Activated CD4-positive, alpha-beta memory T cell treated with anti-CD3 and anti-CD28 coated beads, Interleukin-2, amount 10 ng/mL, durations not matched to agents 7 days and 5 days (primary cell): ENCODE measurements at places on chromosomes 16 and 17.
A peak's percentile ranks its signal among the peaks of the same experiment; 100 is the strongest.

DNA sequence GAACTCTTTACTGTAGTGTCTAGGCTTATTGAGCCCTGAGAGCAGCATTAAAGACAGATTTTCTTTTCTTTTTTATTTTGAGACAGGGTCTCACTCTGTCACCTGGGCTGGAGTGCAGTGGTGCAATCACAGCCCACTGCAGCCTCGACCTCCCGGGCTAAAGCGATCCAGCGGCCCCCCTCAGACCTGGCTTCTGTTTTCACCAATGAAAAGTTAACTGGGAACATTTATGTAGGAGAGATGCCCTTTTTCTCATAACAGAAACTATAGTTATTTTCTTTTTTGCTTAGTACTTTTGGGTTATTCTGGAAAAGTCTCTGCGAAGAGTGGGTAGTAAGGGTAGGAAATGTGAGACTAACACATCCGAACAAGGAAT is 1.5 kb downstream of the MAP1LC3B start:
- DNase-seq = no peak

DNA sequence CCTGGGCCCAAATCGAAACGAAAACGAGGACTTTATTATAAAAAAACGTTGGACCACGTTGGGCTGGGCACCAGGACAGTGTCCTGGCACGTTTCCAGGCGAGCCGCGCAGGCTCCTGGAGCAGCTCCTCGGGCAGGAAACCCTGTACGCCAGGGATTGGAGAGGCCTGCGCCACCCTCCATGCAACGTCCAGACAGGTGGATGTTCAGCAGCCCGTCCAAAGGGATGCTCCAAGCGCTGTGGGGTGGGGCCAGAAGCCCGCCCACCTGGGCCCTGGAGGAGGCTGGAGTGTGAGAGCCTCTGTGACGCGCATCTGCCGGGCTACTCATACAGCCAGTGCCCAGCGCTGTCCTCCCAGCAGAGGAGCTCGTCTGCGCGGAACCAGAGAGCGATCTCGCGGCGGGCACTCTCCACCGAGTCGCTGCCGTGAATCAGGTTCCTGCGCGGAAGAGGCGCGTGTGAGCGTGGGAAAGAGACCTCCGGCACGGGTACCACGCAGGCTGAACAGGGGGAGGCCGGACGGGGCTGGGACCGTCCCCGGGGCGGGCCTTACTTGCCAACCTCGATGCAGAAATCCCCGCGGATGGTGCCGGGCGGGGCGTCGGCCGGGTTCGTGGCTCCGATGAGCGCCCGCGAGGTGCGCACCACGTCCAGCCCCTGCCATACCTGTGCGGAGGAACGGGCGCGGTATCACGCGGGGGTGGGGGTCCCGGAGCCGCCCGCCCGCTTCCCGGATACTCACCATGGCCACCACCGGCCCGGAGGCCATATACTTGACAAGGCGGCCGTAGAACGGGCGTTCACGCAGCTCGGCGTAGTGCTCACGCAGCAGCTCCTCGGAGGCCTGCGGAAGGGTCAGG is 785 bp downstream of the NME3 start:
- DNase-seq = peak; percentile 42

- DNase-seq = no peak
Measured at GRCh38 chr17:75941442-75941819, 589 bp upstream of the FBF1 start.

- peak; percentile 94 for DNase-seq
Measured at GRCh38 chr17:82273327-82274133, at the start of gene CSNK1D. Gene CSNK1D, minus strand, starts transcription at chr17:82273700. Its CDS starts 319 bp downstream, at chr17:82273381.

DNA sequence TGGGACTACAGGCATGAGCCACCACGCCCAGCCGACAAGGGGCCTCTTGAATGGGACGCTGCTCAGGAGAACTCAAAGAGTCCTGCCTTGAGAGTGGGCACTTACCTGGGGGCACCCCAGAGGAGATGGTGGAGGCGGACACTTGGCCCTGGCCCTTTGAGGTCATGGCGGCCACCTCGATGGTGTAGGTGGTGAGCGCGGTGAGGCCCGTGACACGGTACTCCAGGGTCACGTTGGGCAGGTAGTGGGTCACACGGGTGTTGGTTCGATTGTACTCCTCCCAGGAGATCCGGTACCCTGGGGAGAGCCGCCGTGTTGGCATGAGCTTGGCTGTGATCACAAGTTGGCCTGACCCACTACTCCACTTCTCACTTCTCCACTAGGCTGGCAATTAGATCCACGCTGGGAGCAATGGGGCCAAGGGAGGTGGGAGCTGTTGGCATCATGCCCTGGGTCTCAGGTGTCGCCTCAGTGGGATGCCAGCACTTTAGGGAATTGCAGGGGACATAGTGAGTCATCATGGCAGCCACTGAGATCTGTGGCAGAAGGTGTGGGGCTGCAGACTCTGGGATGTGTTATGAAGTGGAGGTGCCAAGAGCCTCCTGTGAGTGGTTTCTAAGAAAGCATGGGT is 89.2 kb upstream of the CDC42EP4 start:
- no peak for DNase-seq

DNA sequence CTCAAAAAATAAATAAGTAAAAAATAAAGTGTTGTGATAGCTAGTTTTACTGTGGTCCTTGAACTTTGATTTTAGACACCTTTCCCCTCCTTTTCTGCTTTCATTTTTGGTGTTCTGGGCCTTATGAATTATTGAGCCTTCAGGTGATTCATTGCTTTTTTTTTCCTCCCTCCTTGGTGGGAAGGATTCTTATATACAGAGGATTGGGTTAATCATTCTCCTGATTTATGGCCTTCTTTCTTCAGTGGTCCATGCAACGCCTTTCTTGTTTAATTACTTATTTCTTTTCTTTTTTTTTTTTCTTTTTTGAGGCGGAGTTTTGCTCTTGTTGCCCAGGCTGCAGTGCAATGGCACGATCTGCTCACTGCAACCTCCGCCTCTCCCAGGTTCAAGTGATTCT is 8.0 kb upstream of the MYL4 start:
- no peak for DNase-seq

GRCh38 chr16:68782198-68783174 is 45.4 kb downstream of the CDH1 start:
- no peak for DNase-seq

- no peak for DNase-seq
Measured at GRCh38 chr17:72294487-72294893, 173.7 kb downstream of the SOX9 start.

- no peak for DNase-seq
Measured at GRCh38 chr16:75818491-75818890, 92.2 kb upstream of the CPHXL start.

- DNase-seq = no peak
Measured at GRCh38 chr17:77375108-77375916, 234.5 kb downstream of the SEC14L1 start.
